ENCODE measurements at places on chromosomes 13 and 19.

GRCh38 chr13:30857636-30858035 is 48.4 kb upstream of the MEDAG start:
- no peak for DNase-seq

GRCh38 chr13:105921711-105922110 is 613.8 kb downstream of the EFNB2 start:
- DNase-seq, result no peak

- peak; percentile 74 for DNase-seq
These were observed 16.1 kb downstream of the MKNK2 start for GRCh38 chr19:2034729-2035589.

DNA sequence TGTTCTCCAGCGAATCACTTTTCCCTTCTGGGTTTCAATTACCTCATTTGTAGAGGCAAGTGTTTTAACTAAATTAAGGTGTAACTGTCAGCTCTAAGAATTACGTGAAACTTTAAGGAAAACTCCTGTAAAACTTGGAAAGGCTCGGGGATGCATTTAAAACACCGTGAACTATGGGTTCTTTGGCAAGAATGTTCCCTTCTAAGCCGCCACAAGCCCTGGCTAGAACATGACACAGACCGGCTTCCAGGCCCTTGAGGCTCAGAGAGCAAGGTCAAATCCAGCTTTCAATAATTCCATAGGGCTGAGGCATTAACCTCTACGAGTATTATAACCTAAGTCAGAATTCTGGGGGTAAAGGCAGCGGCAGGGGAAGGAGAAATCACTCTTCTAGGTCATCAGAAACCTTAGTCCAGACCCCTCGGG is 685 bp downstream of the VWA8 start:
- no peak for DNase-seq

DNA sequence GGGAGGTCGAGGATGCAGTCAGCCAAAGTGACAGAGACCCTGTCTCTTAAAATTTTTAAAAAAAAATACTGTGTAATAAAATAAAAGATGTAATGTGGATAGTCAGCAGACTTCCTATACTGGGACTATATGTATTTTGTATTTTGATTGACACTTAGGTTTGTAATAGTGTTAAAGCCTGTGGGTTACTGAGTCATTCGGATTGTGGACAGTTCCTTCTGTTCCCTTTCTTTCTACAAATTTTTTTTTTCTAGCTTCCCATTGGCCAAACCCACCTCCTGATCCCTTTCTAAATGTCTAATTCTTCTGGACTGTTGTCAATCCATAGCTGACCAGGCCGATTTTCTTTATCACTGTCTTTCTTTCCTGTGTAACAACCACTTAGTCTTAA is 108.0 kb downstream of the DNAJC3 start:
- DNase-seq, result no peak

- DNase-seq, result no peak
These were observed 316.3 kb downstream of the DLEU7 start for GRCh38 chr13:50527188-50527587.

- no peak for DNase-seq
These were observed 20.1 kb downstream of the PABPC3 start for GRCh38 chr13:25116044-25116443.

DNA sequence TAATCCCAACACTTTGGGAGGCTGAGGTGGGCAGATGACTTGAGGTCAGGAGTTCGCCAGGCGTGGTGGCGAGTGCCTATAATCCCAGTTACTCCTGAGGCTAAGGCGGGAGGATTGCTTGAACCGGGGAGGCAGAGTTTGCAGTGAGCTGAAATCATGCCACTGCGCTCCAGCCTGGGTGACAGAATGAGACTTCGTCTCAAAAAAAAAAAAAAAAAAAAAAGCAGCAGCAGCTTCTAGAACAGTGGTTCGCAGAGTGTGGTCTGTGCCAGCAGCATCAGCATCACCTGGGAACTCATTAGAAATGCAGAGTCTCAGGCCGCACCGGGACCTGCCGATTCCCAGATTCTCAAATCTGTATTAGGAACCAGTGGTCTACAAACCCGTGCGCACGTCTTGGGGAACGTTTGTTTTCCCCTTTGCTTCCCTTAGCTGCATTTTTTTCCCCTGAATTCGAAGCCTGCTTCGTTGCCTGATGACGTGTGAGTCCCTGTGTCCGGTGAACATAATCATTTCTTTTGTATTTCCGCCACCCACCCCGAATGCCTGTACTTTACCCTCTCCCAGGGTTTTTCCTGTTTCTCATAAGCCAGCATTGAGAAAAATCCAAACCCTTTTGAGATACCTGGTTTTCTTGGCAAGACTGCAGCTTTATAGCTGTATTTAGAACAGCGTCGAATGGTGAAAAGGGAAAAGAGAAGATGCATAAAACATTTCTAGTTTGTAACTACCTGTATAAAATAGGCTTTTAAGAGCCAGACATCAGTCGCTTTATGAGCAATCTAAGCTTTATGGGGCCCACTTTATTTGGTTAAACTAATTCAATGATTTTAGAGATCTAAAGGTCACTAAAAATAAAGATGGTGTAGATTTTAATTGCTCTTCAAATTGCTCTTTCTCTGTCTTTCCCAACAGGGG is 49.8 kb downstream of the BICRA start:
- DNase-seq, result no peak

GRCh38 chr19:33048806-33049676 is 15.6 kb downstream of the RHPN2 start:
- no peak for DNase-seq

- no peak for DNase-seq
These were observed 280.2 kb upstream of the EDNRB start for GRCh38 chr13:78198821-78199220.

GRCh38 chr13:96710166-96710862 is 284.0 kb downstream of the OXGR1 start:
- DNase-seq, result no peak

DNA sequence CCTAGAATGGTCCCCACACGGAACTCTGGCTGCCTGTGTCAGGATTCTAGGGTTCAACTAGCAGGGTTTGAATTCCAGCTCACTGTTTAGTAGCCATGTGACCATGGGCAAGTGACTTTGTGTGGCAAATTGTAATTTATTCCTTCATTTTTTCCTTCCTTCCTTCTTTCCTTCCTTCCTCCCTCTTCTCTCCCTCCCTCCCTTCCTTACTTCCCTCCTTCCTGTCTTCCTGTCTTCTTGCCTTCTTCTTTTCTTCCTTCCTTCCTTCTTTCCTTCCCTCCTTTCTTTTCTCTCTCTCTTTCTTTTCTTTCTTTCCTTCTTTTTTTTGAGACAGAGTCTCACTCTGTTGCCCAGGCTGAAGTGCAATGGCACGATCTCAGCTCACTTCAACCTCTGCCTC is 8.5 kb upstream of the DENND1C start:
- DNase-seq, result no peak

GRCh38 chr19:38877781-38878574 is at the start of gene RINL:
TSS of gene RINL (minus strand) at chr19:38878275. CDS start at chr19:38876742, 1,533 bp downstream.
- peak; percentile 85 for DNase-seq

DNA sequence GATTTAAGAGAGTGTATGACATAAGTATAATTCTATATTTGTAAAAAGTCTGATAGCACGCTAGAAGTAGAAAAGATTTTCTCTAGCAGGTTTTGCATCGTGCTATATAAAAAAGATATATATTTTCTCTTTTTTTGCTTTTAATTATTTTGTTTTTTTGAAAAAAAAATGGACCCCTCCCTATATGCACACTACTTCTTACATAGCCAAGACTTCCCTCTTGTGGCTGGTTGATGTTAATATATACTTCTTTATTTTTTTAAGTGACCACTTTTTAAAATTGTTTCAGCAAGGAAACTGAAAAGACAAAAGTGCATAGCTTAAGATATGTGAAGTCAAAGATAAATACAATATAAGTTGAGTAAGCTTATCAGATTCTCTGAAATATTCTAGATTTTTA is 1202.8 kb downstream of the DIAPH3 start:
- DNase-seq, result peak; percentile 30

DNA sequence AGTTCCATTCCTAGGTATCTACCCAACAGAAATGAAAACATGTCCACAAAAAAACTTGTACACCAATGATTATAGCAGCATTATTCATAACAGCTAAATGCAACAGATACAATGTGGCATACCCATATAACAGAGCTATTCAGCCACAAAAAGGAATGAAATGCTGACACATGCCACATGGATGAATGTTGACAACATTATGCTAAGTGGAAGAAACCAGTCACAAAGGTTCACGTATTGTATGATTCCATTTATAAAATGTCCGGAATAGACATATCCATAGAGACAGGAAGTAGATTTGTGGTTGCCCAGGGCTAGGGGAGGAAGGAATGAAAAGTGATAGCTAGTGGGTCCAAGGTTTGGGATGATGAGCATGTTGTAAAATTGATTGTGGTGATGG is 10.8 kb downstream of the CRYL1 start:
- DNase-seq, result no peak

- no peak for DNase-seq
These were observed 45.5 kb upstream of the NPAS1 start for GRCh38 chr19:46974181-46974580.

DNA sequence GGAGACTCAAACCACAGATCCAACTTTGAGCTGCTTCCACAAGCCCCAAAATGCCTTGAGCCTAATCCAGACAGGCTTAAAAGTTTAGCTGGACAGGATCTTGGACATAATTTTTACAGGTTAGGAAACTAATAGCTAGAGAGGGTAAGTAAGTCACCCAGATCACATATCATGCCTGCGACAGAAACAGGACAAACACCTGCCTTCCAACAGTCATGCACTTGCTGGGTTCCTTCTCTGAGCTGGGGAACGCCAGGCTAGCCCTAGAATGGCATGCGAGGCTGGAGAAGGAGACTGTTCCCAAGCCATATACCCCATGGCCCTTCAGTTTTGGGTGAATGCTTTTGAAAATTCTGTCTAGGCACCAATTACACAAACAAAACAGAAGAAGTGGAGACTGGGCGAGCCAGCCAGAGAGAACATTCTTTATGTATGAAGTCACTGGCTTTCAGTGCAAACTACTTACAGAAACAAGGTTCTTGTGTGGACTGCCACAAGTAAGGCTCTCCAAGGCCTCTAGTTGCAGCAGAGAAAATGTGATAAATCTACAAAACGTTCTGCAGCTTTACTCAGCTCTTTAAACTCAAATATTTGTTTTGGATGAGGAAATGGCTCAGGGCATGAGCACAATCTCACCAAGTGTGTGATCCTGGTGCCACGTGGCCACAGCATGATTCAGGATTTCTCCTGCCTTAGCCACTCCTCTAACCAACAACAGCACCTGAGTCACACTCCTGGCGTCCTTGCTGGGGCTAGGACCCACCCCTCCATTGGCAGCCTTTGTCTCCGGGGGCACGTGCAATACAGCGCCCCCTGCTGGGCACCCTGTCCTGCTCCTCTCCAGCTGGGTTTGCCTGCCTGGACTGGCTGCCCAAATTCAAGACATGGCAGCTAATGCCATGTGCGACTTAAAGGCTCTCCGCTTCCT is 73.4 kb upstream of the UBL3 start:
- peak; percentile 65 for DNase-seq

DNA sequence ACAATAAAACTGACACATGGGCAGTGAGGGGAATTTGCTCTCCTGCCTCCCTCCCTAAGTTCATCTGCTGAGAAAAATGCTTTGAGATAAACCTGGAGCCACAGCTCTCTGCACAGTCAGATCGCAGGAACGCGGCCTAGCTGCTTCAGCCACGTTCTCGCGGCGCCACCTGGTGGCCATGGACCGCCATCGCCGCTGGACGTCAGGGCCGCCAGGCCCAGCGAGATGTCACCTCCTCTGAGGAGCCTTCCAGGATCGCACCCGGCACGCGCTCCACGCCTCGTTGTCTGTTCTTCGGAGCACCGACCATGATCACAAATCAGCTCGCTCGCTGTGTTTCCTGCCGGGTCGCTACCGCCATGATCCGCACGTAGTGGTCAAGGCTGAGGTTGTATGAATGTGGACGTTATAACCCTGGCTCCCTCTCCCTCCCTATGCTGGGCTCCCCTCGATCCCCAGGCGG is 20.6 kb upstream of the USP29 start:
- peak; percentile 26 for DNase-seq
